ENCODE measurements at places on chromosomes 7 and 10. TPM values are rescaled to one million over a fixed set of nuclear protein-coding genes. Genes with fewer than 3 reads are reported as not detected.

The GRID1 gene
- total RNA-seq: 1.4 TPM

The ANKRD1 gene
- total RNA-seq: not detected

The GJC3 gene
- not detected for total RNA-seq

The EN2 gene
- total RNA-seq: 0.13 TPM

DNA sequence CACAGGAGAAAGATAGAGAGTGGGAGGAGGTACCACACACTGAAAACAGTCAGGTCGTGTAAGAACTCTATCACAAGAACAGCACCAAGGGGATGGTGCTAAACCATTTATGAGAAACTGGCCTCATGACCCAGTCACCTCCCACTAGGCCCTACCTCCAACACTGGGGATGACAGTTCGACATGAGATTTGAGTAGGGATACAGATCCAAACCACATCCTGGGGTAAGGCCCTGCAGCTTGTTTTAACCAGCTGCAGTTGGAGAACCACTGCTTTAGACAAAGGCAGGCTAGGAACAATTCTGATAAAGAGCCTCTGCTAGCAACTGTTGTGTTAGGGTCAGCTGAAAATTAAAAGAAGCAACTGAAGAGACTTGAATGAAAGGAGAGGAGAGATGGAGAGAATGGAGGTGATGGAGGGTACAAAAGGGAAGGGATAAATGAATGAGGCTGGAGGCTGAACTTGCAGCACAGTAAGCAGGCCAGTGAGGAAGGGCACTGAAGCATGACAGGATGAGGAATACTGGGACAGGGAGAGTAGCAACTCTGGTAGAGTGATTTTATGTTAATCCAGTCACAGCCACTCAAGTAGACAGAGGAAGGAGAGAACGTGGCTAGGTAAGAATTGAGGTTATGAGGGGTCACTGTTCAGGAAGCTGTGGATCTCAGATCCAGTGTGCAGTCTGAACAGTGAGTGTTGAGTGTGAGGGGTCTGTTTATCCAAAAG is 23.6 kb downstream of the MEST start:
- no peak for DNase-seq

- DNase-seq: no peak
These were observed 21.3 kb downstream of the TIAL1 start for GRCh38 chr10:119575506-119575905.

GRCh38 chr10:62960416-62960815 is 144.2 kb upstream of the EGR2 start:
- no peak for DNase-seq

GRCh38 chr10:121025731-121026130 is 174.6 kb downstream of the WDR11 start:
- no peak for DNase-seq

DNA sequence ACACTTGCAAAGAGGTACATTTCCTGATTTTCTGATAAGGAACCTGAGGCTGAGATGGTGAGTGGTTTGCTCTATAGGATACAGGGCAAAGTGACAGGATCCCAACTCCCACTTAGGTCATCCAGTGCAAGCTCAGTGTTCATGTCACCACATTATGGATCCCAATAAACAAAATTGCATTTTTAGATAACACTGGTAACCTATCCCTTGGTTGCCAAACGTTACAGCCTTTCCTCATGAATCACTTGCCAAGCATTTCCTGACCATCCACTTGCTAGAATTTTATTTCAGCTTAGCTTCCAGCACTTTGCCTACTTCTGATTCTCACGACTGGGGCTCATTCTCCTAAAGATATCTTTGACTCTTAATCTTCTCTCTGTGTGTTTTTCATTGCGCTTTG is 131.4 kb upstream of the ODAD2 start:
- DNase-seq: no peak

- peak; percentile 29 for DNase-seq
These were observed 7.5 kb downstream of the EPHB6 start for GRCh38 chr7:142862351-142862750.
